ENCODE measurements at places on chromosomes 2 and 18.

GRCh38 chr2:16202266-16203020 is 262.1 kb downstream of the MYCN start:
- DNase-seq: no peak

DNA sequence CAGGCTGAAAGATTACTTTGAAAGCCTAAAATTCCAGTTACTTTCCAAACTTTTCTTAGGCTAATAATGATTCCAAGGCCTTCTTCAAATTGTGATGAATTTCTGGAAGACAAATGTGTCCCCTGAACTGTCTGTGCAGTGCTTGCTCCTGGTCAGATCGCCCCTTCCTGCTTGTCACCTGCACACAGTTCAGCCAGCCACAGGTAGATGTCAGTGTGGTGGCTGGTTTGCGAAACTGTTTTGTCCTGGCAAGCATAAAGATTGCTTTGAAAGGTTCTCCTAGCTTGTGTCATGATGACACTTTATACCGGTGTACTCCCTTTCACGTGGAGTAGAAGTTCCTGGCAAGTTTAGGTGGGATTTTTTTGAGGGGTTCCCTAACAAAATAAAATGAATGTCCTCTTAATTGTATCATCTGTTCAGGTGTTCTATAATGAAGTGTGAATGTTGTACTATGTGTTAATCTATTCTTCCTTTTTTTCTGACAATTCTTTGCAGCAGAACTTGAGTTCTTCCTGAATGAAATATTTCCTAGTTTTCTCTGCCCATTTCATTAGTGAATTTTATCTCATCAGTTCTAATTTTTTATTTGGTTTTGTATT is 298.8 kb downstream of the ZNF407 start:
- peak; percentile 53 for DNase-seq

DNA sequence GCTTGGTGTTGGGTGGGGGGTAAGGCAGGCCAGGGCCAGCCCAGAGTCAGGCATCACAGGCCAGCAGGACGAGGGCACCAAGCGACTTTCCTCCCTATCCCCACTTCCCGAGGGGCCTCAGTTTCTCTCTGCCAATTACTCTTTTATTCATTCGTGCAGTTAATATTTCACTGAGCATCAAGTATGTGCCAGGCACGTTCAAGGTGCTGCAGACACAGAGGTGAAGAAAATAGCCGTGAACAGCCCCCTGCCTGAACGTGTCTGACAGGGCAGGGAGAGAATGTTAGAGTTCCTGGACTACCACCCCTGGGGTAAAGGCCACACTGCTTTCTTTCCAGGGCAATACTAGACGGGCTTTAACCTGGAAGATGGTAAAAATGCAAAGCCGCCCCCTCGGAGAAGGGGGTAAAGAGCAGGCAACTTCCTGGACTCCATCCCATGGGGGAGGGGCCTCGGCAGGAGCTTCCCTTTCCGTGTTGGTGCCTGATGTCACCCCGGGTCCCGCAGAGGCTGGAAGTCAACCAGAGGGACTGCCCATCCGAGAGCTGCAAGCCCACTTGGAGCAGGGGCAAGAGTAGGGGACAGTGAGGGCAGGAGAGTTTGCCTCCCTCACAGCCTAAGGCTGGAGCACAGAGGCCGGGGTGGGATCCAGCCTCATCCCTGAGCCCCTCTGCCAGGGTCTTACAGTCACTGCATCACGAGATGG is 47.1 kb downstream of the CENPO start:
- DNase-seq: no peak

DNA sequence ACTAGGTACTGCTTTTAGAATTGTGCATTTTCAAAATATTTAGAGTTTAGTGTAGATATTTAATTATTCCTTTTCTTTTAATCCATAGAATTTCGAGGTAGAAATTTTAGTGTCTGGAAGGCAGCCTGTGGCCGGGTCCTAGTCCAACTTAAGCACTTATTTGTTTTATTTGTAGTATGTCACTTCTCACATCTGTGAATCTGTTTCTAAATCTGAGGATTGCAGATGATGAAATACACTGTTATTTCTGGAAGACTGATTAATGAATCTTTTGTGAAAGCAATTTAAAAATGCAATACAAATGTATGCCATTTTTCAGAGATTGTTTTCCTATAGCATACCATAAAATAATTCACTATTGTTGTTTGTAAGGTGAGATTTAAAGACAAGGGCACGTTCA is 483.9 kb upstream of the TRIB2 start:
- DNase-seq: no peak

GRCh38 chr2:135175177-135175576 is 123.1 kb downstream of the RAB3GAP1 start:
- no peak for DNase-seq

DNA sequence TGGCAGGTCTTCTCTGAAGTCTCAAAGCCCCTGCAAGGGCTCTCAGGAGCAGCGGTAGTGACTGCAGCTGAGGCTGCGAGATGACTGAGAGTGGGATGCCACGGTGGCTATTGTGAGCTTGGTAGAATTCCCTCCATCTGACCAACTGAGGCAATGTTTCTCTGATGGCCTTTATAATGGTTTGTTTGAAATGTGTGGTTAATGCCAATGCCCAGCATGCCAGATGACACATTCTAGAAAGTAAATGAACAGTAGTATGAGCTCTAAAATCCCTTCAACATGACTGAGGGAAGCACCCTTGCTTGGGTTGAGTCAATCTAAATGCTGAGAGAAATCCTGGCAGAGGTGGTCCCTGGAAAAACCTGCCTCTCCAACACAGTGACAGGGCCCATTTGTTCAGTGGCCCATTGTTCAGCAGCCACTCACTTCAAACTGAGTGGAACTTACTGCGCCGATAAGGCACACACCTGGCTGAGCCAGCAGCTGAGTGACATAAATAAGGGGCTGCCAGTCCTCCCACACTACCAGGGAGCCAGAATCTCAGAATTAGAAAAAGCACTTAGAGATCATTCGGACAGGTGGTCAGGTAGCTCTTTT is 31.7 kb downstream of the SULT1C2 start:
- no peak for DNase-seq

Measured in CD4-positive, alpha-beta T cell treated with Interleukin-17A for 1 hour (primary cell).